Activated naive CD8-positive, alpha-beta T cell treated with anti-CD3 and anti-CD28 coated beads, Interleukin-2, amount 50 U/mL, for 24 hours (primary cell): ENCODE measurements at places on chromosomes 2 and 18.

DNA sequence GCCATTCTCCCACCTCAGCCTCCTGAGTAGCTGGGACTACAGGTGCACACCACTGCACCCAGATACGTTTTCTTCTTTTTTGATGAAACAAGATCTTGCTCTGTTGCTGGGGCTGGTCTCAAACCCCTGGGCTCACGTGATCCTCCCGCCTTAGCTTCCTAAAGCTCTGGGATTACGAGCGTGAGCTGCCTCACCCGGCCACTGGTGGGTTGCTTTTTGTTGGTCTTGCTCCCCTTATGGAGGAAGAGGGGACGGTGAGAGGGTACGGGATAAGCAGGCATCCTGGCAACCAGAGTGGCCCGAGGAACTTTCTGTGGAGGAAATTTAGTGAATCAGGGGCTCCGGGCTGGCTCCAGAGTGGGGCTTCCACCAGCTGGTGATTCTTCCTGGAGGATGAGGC lies 222.3 kb downstream of the HDAC4 start:
- H3K36me3 ChIP-seq: peaks cover 49% of the 10 kb centered on the region
- no peak overlapping the region for H3K27ac ChIP-seq
- DNase-seq: no peak
- H3K27me3 ChIP-seq: no peaks in the 10 kb centered on the region
- no peaks in the 10 kb centered on the region for H3K4me1 ChIP-seq

GRCh38 chr2:39150890-39151497 lies 30.1 kb upstream of the SOS1 start:
- peaks cover 3% of the 10 kb centered on the region for H3K4me1 ChIP-seq
- H3K4me3 ChIP-seq: no peak overlapping the region
- no peak overlapping the region for H3K27ac ChIP-seq
- no peaks in the 10 kb centered on the region for H3K27me3 ChIP-seq
- no peak for DNase-seq
- no peaks in the 10 kb centered on the region for H3K36me3 ChIP-seq

DNA sequence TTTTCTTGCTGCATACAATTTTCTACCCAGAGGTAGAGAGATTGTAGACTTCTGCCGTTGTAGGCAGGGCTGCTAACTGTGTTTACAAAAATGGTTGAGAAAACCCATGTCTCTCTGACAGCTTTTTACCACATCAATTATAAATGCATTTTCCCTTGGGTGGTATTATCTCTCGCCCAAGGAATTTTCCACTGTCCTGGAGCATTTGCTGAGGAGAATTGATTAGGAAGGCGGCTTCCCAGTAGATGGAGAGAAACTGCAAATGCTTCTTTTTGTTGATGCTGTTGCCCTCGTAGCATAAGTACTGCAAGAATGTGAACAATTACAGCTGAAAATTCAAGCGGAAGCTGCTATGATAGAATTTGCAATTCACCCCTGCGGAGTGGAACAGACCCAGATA lies 1007.7 kb upstream of the KLHL29 start:
- DNase-seq: no peak
- no peak overlapping the region for H3K27ac ChIP-seq
- H3K36me3 ChIP-seq: no peaks in the 10 kb centered on the region
- H3K4me3 ChIP-seq: no peak overlapping the region
- H3K27me3 ChIP-seq: no peaks in the 10 kb centered on the region

GRCh38 chr2:232900811-232901735 lies 31.0 kb downstream of the SNORC start:
- peaks cover 7% of the 10 kb centered on the region for H3K27me3 ChIP-seq
- H3K4me1 ChIP-seq: peaks cover 8% of the 10 kb centered on the region
- H3K4me3 ChIP-seq: no peak overlapping the region
- H3K27ac ChIP-seq: peak overlapping the region; percentile 31
- DNase-seq: no peak

GRCh38 chr2:148459377-148459778 lies 185.2 kb upstream of the EPC2 start:
- peaks cover 1% of the 10 kb centered on the region for H3K36me3 ChIP-seq
- no peaks in the 10 kb centered on the region for H3K4me1 ChIP-seq
- no peak for DNase-seq
- H3K4me3 ChIP-seq: no peak overlapping the region
- H3K27me3 ChIP-seq: no peaks in the 10 kb centered on the region

GRCh38 chr2:153661801-153662200 lies 183.2 kb upstream of the RPRM start:
- H3K27ac ChIP-seq: no peak overlapping the region
- no peak overlapping the region for H3K4me3 ChIP-seq
- no peaks in the 10 kb centered on the region for H3K36me3 ChIP-seq
- no peaks in the 10 kb centered on the region for H3K27me3 ChIP-seq
- DNase-seq: no peak

DNA sequence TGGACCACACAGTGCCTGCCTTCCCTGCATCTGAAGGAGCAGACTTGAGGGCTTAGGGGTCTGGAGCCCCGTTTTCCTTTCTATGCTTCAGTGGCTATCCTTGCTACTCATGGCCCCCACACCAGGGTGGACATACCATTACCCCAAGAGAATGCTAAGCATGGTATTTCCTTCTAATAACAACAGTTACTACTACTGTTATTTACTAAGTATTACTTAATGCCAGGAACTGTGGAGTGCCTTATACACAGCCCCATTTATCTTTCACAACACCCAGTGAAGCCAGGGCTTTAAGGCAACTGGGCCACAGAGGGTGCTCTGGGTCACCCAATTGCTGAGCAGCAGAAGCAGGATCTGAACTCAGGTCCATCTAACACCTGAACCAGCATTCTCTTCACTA lies 5.8 kb upstream of the PAX8 start:
- H3K4me1 ChIP-seq: no peaks in the 10 kb centered on the region
- no peaks in the 10 kb centered on the region for H3K36me3 ChIP-seq
- no peak for DNase-seq
- no peak overlapping the region for H3K4me3 ChIP-seq
- no peak overlapping the region for H3K27ac ChIP-seq

GRCh38 chr2:197626965-197627625 lies 48.3 kb downstream of the RFTN2 start:
- H3K27ac ChIP-seq: no peak overlapping the region
- DNase-seq: no peak
- no peaks in the 10 kb centered on the region for H3K27me3 ChIP-seq

- peaks cover 15% of the 10 kb centered on the region for H3K4me1 ChIP-seq
- peak; percentile 31 for DNase-seq
- H3K27me3 ChIP-seq: peaks cover 34% of the 10 kb centered on the region
- H3K4me3 ChIP-seq: peak overlapping the region; percentile 64
- no peak overlapping the region for H3K27ac ChIP-seq
These were observed 52.2 kb downstream of the CDK15 start for GRCh38 chr2:201858281-201859184.

- no peak overlapping the region for H3K27ac ChIP-seq
- H3K4me3 ChIP-seq: no peak overlapping the region
- no peak for DNase-seq
- no peaks in the 10 kb centered on the region for H3K27me3 ChIP-seq
- peaks cover 4% of the 10 kb centered on the region for H3K4me1 ChIP-seq
These were observed 43.1 kb upstream of the PTH2R start for GRCh38 chr2:208363485-208363884.

GRCh38 chr18:71398531-71398930 lies 1109.7 kb downstream of the SOCS6 start:
- no peak overlapping the region for H3K27ac ChIP-seq
- no peaks in the 10 kb centered on the region for H3K27me3 ChIP-seq
- DNase-seq: no peak
- no peaks in the 10 kb centered on the region for H3K4me1 ChIP-seq

DNA sequence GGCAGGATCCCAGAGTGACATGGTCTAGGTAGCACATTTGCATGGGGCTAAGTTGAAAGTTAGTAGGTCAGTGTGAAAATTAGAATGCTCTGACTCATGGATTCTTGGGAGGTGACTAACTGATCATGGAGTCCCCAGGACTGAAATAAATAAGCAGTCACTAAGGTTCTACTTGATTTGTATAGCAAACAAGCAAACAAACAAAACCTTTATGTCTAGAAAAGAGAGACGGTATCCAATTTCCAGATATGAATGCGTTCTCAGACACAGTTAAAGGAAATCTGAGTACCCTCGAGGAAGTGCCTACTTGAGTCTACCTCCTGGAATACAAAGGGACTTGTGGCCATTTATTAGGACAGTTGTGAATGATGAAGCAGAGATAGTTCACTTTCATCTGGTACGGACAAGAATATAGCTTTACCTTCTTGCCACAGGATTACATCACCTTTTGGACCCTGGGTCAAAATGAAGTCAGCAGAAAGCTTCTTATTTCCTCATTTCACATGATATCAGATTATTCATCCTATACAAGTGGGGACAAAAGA lies 54.3 kb upstream of the AGPS start:
- H3K4me3 ChIP-seq: no peak overlapping the region
- no peak for DNase-seq
- H3K4me1 ChIP-seq: peaks cover 9% of the 10 kb centered on the region
- no peaks in the 10 kb centered on the region for H3K27me3 ChIP-seq

DNA sequence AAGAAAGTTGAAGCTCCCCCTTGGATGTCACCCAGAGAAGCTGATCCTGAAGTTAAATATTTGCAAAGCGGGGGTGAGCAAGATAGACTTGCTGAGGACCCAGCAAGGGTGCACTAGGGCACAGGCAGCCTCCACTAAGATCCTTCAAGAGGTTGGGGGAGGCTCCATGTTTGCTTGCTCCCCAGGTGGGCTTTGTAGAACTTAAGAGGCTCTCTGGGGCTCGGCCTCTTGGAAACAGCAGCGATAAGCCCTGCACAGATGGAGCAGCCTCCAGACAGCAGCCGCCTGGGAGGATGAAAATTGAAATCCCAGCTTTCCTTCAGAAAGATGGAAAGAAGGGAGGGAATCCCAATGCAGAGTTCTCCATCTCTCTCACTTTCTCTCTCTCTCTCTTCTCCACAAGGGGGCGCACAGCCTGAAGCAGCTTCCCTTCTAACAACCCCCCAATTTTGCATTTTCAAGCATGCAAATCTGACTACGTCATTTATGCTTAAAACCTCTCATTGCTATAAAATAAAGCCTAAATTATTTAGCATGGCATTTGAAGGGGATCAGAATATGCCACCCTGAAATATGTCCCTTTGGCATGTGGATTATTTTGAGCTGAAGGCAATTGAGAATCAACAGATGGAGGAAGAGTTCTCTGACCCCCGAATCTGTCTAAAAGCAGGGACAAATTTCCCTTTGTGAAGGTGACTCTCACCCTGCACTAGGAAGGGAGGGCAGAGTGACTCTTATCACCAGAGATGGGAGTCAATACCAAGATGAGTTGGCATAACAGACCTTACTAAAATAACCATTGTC lies 185.7 kb upstream of the KLHL29 start:
- H3K27ac ChIP-seq: no peak overlapping the region
- peaks cover 8% of the 10 kb centered on the region for H3K27me3 ChIP-seq
- H3K4me1 ChIP-seq: no peaks in the 10 kb centered on the region
- no peak overlapping the region for H3K4me3 ChIP-seq
- H3K36me3 ChIP-seq: no peaks in the 10 kb centered on the region
- DNase-seq: peak; percentile 12

DNA sequence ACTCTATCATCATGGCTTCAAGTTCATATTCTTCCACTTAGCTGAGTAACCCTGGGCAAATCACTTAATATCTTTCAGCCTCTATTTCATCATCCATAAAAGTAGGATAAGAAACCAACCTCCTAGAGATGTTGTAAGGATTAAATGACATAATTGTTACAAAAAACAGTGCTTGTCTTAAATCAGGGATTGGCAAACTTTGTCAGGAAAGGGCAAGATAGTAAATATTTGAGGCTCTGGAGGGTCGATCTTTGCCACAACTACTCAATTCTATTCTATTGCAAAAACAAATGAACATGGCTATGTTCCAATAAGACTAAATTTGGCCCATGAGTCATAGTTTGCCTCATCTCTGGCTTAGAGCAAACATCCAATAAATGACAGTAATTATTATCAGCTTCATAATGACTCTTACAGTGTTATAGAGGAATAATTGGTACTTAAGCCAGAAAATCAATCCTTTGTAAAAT lies 184.7 kb downstream of the SATB2 start:
- H3K4me3 ChIP-seq: no peak overlapping the region
- H3K36me3 ChIP-seq: no peaks in the 10 kb centered on the region
- H3K27ac ChIP-seq: no peak overlapping the region
- no peak for DNase-seq
- H3K4me1 ChIP-seq: no peaks in the 10 kb centered on the region

- no peak overlapping the region for H3K27ac ChIP-seq
- no peak overlapping the region for H3K4me3 ChIP-seq
- DNase-seq: no peak
- H3K4me1 ChIP-seq: no peaks in the 10 kb centered on the region
These were observed 15.7 kb upstream of the C2orf69 start for GRCh38 chr2:199895406-199895805.

DNA sequence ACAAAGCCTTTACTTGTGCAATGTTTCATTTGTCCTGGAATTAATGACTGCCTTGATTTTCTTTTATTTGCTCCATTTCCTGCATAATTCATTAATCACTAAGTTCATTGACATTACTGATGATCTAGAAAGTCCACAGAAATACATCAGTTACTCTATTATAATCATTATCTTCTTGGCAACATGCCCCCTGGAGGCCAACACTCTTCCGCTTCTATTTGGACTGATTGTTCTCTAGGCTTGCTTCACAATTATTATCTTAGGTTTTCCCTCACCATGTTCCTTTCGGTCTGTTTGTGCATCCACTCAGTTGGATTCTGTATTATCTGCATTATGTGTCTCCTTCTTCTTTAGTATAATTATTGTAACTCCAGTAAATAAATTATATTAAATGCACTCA lies 461.0 kb upstream of the CDH2 start:
- no peaks in the 10 kb centered on the region for H3K4me1 ChIP-seq
- no peaks in the 10 kb centered on the region for H3K27me3 ChIP-seq
- DNase-seq: no peak
- H3K36me3 ChIP-seq: no peaks in the 10 kb centered on the region
